Natural killer cell treated with Interleukin-12 subunit alpha and Interleukin-12 subunit beta and Interleukin-15 and Interleukin-18, amount 100 ng/mL, for 72 hours (primary cell): ENCODE measurements at places on chromosomes 1 and 21.
A peak's percentile ranks its signal among the peaks of the same experiment; 100 is the strongest.

DNA sequence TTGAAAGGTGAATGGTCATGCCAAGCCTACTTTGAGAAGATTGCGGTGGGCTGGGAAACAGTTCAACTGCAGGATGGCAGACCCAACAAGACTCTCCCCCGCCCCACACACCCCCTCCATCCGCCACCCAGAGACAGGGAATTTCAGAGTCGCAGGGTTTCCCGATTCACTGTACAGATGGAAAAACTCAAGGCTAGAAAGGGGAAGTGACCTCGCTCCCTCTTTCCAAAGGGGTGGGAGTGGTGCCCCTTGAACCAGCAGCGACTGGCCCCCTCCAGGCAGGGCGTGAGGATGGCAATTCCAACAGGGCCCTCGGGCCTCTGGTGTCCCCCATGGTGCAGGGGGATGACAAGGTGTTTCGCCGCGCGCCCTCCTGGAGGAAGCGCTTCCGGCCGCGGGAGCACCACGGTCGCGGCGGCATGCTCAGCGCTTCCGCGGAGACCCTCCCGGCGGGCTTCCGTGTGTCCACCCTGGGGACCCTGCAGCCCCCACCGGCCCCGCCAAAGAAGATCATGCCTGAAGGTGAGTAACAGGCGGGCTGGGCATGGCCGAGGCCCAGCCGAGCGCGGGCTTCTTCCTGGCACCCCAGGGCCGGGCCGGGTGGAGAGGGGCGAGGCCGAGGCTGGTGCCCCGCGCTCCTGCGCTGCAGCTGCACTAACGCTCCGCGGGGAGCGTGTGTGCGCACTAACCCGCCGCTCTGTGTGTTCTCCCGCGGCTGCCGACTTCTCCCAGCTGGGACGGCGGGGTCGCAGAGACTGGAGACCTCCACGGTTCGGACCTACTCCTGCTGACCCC lies 10.4 kb downstream of the MYOG start:
- no peak overlapping the region for H3K4me3 ChIP-seq
- peaks cover 6% of the 10 kb centered on the region for H3K4me1 ChIP-seq
- DNase-seq = peak; percentile 56
- H3K36me3 ChIP-seq = no peaks in the 10 kb centered on the region
- peaks cover 42% of the 10 kb centered on the region for H3K27me3 ChIP-seq

DNA sequence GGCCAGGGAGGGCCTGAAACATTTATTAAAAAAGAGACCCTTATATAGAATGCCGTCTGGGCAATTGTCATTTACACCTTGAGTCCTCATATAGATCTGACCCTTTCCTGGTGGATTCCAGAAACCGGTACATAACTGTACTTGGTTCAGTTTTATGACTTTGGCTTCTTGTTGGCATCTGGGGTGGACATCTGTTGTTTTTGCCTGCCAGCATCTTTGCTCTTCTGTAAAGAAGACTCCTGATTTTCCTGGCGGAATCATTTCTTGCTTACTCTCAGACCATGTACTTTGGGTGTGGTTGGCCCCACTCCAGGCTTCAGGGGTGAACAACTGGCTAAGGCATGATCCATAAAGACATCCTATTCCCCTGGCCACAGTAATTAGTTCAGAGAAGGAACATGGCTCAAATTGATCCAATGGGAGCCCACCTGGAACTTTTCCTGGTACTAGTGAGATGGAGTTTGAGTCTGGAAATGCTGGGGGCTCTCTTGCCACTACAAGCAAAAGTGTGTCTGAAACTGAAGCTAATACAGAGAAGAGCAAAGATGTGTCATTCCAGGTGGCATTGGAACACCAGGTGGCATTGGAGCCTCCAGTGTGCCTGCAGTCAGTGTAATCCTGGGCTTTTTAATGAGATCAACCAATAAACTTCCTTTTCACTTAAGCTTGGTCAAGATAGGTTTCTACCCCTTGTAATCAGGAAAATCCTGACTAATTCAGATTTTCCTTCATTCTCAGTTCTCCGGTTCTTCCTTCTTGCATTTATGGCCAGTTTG lies 332.5 kb upstream of the CAMK1G start:
- H3K4me1 ChIP-seq = no peaks in the 10 kb centered on the region
- H3K4me3 ChIP-seq = no peak overlapping the region
- H3K27ac ChIP-seq = no peak overlapping the region

DNA sequence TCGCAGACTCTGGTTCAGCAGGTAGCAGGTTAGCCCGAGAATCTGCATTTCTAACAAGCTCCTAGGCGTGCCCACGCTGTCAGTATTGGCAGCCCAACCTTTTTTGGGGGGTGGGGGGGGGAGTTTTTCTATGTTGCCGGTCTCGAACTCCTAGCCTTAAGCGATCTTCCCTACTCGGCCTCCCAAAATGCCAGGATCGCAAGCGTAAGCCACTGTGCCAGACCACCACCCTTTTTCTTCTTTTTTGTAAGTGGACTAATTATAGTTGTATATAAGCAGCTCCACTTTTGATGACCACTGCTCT lies 480 bp upstream of the MIS18A start:
- H3K4me1 ChIP-seq = peaks cover 15% of the 10 kb centered on the region
- peak overlapping the region; percentile 88 for H3K27ac ChIP-seq
- H3K4me3 ChIP-seq = peak overlapping the region; percentile 97
- no peak for DNase-seq
- no peaks in the 10 kb centered on the region for H3K36me3 ChIP-seq

DNA sequence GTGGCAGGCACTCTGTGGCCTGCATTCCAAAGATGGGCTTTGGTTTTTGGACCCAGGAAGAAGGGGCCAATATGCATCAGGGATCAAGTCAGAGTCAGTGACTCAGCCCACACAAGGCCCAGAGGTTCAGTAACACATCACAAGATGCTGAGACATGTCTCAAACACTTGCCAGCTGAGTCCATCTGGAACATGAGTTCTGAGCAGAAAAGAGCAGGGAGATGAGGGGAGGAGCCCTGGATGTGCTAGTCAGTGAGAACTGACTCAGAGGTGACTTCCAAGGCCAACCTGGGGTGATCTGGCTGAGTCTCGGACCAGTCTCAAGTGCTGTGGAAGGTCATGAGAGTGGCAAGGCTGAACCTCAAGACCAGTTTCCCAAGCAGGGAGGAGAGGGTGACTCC lies 150.1 kb downstream of the CDC7 start:
- H3K4me3 ChIP-seq = no peak overlapping the region
- DNase-seq = no peak
- H3K27me3 ChIP-seq = no peaks in the 10 kb centered on the region
- no peaks in the 10 kb centered on the region for H3K36me3 ChIP-seq

GRCh38 chr1:154155251-154155650 lies 378 bp upstream of the NUP210L start:
- H3K4me1 ChIP-seq = peaks cover 33% of the 10 kb centered on the region
- peak overlapping the region; percentile 3 for H3K27ac ChIP-seq
- H3K27me3 ChIP-seq = no peaks in the 10 kb centered on the region
- no peak overlapping the region for H3K4me3 ChIP-seq
- H3K36me3 ChIP-seq = peaks cover 26% of the 10 kb centered on the region

GRCh38 chr1:14724678-14725077 lies 126.2 kb downstream of the KAZN start:
- H3K27me3 ChIP-seq = peaks cover 31% of the 10 kb centered on the region
- no peaks in the 10 kb centered on the region for H3K36me3 ChIP-seq
- no peak for DNase-seq
- no peak overlapping the region for H3K27ac ChIP-seq
- H3K4me3 ChIP-seq = no peak overlapping the region

GRCh38 chr1:225999912-226000337 lies 782 bp upstream of the SDE2 start:
- H3K27me3 ChIP-seq = no peaks in the 10 kb centered on the region
- H3K4me3 ChIP-seq = peak overlapping the region; percentile 97
- peak; percentile 75 for DNase-seq
- H3K36me3 ChIP-seq = peaks cover 17% of the 10 kb centered on the region
- H3K4me1 ChIP-seq = peaks cover 63% of the 10 kb centered on the region
- H3K27ac ChIP-seq = peak overlapping the region; percentile 100

DNA sequence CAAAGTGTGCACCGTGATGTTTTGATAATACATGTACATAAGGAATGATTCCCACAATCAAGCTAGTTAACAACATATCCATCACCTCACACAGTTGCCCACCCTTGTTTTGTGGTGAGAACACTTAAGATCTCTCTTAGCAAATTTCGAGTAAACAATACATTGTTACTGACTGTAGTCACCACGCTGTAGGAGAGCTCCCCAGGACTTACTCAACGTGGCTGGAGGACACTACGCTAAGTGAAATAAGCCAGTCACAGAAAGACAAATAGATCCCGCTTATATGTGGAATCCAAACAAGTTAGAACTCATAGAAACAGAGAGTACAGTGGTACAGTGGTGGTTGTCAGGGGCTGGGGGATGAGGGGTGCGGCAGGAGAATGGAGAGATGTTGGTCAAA lies 24.8 kb downstream of the GPR137B start:
- no peak for DNase-seq
- H3K36me3 ChIP-seq = peaks cover 14% of the 10 kb centered on the region
- peaks cover 29% of the 10 kb centered on the region for H3K4me1 ChIP-seq
- H3K27me3 ChIP-seq = no peaks in the 10 kb centered on the region
- no peak overlapping the region for H3K4me3 ChIP-seq

- H3K36me3 ChIP-seq = no peaks in the 10 kb centered on the region
- no peaks in the 10 kb centered on the region for H3K27me3 ChIP-seq
- no peak overlapping the region for H3K27ac ChIP-seq
- DNase-seq = peak; percentile 88
These were observed 2.0 kb upstream of the EFNA4 start for GRCh38 chr1:155061381-155062150.

GRCh38 chr1:212816567-212817278 lies 25.0 kb downstream of the TATDN3 start:
- no peak overlapping the region for H3K27ac ChIP-seq
- no peak for DNase-seq
- H3K27me3 ChIP-seq = peaks cover 3% of the 10 kb centered on the region
- H3K36me3 ChIP-seq = no peaks in the 10 kb centered on the region
- H3K4me3 ChIP-seq = no peak overlapping the region

DNA sequence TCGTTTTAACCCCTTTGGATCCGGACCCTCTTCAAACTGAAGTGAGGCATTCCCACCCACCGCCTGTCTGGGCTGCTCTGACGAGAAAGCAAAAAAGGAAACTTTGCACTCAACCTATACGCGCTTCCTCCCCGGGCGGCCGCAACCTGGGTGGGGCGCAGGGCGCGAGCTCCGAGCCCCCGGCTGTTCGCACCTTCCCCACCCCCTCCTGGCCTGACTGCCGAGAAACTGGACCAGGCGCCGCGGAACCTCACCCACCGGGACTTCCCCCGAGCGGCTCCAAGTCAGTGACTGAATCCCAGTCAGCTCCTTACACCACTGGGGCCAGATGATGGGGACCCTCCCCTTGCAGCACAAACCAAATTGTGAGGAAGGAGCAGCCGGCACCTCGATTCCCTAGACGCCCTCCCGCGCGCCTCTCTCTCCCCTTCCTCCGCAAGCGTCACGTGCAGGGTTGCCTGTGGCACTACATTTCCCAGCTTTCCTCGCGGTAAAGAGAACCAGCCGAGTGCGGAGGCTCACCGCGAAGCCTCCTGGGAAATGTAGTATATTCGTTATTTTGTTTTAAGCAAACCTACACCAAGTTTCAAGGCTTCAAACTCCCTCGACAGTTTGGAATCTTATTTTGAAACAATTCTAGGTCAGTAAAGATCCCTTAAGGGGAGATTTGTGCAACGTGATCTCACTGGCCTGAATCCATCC lies at the start of gene RAB29:
RAB29 (minus strand) TSS at position 468 of the 702 bp plus-strand sequence. CDS start 526 bp downstream, outside the sequence.
- peaks cover 77% of the 10 kb centered on the region for H3K4me1 ChIP-seq
- no peaks in the 10 kb centered on the region for H3K27me3 ChIP-seq
- H3K36me3 ChIP-seq = peaks cover 39% of the 10 kb centered on the region
- DNase-seq = peak; percentile 98
